Activated CD4-positive, alpha-beta T cell treated with anti-CD3 and anti-CD28 coated beads, Interleukin-2, Interleukin-4, amounts not matched to agents 100 ng/mL and 50 ng/mL, durations not matched to agents 16 hours and 8 hours (primary cell): ENCODE measurements at places on chromosomes 3 and 15.
A peak's percentile ranks its signal among the peaks of the same experiment; 100 is the strongest.

DNA sequence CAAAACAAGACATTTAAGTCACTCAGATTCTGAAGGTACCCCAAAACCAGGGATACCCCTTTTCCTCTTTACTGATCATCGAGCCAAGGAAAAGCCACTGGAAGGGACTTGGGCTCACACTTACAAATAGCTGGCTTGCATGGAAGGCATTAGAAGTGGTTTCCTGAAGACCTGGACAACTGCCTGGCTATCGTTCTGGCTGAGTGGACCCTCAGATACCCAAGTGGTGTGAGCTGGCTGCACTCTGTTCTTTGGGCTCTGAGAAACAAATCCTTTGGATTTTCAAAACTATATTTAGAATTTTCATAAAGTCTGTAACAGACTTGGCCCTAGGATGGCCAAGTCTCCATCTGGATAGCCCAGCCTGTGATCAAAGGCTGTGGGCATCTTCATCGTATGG, 110.1 kb upstream of the CTDSPL start:
- DNase-seq: no peak

DNA sequence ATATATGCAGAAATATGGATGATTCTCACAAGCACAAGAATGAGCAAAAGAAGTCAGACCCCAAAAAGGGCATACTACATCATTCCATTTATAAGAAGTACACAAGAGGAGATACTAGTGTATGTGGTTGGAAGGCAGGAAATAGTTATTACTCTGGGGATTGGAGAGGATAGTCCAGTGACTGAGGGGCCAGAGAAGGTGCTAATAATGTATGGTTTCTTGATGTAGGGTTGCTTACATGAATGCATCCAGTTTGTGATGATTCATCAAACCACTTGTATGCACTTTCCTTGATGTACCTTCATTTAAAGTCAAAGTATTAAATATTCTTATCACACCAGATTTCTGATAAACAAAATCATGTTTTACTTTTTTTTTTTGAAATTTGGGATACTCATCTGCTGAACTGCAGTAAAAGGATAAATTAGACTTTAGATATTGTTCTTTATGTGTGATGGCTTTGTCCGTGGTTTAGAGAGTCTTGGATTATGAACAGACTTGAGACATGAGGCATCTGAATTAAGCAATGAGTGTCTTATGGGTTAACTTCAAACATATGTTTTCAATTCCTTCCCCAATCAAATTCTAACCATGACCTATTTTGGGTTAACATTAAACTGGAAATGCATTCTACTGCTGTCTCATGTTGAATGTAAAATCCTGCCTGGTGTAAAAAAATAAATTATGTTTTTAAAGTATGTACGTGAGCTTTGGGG, 171.2 kb downstream of the SEMA6D start:
- no peak for DNase-seq

GRCh38 chr15:78302579-78303312, 3.3 kb upstream of the SKIC8 start:
- peak; percentile 54 for DNase-seq

DNA sequence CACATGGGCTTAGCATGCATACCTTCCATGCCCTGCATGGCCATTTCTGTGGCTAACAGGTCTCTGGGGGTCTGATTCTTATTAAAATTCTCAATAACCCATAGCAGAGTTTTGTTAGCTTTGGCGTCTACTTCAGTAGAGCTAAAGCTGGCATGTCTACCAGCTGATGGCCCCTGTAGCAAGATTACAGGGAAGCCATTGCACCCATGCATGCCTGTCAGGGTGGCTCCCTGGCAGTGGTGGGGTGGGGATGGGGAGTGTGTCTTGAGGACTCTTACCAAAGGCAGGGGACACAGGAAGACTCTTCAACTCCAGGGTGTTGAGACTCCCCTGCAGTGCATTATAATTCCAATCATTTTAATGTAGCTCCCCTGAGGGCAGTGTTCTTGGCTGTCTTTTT, 4.7 kb downstream of the KY start:
- DNase-seq: no peak

- no peak for DNase-seq
Measured at GRCh38 chr3:10693457-10693856, 122.6 kb upstream of the SLC6A11 start.

DNA sequence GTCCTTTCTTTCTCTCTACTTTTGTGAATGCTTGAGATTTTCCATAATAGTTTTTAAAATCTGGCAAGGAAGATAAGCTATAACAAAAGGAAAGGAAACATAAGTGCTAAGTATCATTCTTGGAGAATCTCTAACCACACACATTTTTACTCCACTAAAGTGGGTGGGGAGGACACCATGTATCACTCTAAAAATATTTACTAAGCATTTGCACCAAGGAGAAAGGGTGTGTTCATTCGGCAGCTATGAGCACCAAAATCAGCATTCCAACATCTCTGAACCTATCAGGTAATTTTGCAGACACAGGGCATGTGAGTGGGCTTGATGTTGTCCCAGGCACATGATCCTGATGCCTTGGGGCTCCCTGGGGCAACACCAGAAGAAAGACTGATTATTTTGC, 5.5 kb downstream of the B4GALT4 start:
- DNase-seq: no peak

DNA sequence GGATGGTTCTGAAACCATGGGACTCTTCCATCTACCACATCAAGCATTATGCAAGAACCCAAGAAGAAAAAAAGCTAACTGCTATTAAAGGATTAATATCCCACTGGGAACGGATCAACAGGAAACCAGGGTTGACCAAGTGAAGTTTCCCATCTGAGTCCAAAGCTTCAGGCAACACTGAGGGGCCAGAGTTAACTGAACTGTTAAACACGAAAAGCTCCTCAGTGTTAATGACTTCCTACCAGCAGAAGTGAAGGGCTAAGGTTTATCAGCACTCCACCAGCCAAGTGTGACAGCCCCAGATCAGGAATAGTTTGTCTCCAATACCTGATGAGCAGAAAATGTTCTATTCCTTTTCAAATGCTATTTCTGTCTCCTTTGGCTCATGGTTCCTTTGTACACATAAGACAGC, 36.7 kb downstream of the PTPN9 start:
- DNase-seq: no peak

DNA sequence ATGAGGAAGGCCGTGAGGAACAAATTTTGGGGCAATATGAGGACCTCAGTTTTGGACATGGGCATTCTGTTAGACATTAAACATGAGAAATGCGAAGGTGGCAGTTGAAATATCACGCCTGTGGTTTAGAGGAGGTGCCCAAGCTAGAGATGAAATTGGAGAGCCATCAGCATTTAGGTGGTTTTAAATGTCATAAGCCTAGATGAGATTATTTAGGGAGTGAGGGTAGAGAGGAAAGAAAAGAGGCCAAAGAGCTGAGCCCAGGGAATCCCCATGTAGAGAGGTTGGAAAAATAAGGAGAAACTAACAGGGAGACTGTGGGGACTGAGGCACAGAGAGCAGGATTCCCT, 14.9 kb downstream of the RTP1 start:
- DNase-seq: no peak

GRCh38 chr3:74693251-74693650, 78.8 kb upstream of the CNTN3 start:
- no peak for DNase-seq

DNA sequence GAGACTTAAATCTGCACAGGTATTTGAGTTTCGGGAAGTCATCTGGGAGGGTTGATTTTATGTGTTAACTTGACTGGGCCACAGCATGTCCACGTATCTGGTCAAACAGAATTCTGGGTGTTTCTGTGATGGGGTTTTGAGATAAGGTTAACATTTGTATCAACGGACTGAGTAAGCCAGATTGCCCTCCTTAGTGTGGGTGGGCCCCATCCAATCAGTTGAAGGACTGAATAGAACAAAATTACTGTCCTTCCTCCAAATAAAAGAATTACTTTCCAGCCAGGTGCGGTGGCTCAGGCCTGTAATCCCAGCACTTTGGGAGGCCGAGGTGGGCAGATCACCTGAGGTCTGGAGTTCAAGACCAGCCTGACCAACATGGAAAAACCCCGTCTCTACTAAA, 399.3 kb downstream of the MAGI1 start:
- no peak for DNase-seq

- no peak for DNase-seq
Measured at GRCh38 chr15:70054366-70054765, 43.4 kb downstream of the TLE3 start.
